ENCODE measurements at places on chromosomes 6 and 20. TPM values are rescaled to one million over a fixed set of nuclear protein-coding genes. Genes with fewer than 3 reads are reported as not detected.

FLRT3 gene
- total RNA-seq, result 26.9 TPM

MYLK2 gene
- total RNA-seq, result not detected

SIM1 gene
- total RNA-seq, result 0.66 TPM

DEFB132 gene
- not detected for total RNA-seq

TCP11 gene
- total RNA-seq, result 0.97 TPM

PPP1R14C gene
- total RNA-seq, result 137 TPM

PAK5 gene
- 0.27 TPM for total RNA-seq

PTGIS gene
- total RNA-seq, result 13.3 TPM

CST7 gene
- total RNA-seq, result 1.1 TPM

SLC22A2 gene
- total RNA-seq, result not detected

SLC24A3 gene
- total RNA-seq, result 2.3 TPM

COL21A1 gene
- total RNA-seq, result 1.9 TPM

IMPG1 gene
- not detected for total RNA-seq

C6orf15 gene
- 12.7 TPM for total RNA-seq

TFAP2C gene
- total RNA-seq, result 63.9 TPM

TAF11 gene
- total RNA-seq, result 18.5 TPM

MCCD1 gene
- not detected for total RNA-seq
